Renal pelvis (tissue), 12 donors: ENCODE measurements at places on chromosomes 13 and 19.

DNA sequence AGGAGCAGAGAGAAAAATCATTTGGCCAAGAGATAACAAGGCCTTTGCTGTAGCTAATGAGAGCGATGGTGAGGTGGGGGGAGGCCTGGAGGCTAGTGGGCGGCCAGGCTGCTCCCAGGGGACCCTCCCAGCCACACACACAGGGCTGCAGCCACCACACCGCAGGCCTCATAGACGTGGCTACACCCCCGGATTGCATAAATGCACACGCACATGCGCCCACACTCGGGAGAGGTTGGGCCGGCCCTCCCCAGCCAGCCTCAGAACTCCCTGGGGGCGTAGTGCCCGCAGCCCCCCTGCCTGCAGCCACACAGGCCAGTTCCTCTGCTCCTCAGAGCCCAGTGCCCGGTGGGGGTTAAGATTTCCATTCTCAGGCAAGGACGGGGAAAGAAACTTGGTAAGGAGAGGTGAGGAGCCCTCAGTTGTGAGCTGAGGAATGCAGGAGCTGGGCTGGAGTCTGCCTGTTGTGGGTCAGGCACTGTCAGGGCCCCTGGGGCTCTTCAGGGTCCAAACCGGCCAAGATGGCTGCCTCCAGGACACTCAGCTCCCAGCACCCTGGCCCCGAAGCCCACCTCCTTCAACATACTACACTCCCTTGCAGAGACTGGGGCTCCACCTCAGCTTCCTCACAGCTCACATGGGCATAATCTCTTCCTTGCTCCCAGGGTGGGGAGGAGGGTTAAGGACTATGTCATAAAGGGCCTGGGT is 8.0 kb downstream of the PTH2 start:
- no peak for DNase-seq

- peak; percentile 86 for DNase-seq
Measured at GRCh38 chr19:932648-933552, 7.1 kb downstream of the ARID3A start.

DNA sequence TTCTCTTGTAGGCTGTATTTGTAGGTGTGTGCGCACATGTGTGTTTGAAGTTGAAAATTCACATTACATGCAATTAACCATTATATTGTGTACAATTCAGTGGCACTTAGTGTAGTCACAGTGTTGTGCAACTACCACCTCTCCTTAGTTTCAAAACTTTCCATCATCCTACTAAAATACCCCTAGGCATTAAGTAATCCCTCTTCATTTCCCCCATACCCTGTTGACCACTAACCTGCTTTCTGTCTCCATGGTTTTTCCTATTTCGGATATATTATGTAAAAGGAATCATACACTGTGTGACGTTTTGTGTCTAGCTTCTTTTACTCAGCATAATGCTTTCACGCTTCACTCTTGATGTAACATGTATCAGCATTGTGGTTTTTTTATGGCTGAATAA is 16.1 kb downstream of the LSM14A start:
- no peak for DNase-seq

DNA sequence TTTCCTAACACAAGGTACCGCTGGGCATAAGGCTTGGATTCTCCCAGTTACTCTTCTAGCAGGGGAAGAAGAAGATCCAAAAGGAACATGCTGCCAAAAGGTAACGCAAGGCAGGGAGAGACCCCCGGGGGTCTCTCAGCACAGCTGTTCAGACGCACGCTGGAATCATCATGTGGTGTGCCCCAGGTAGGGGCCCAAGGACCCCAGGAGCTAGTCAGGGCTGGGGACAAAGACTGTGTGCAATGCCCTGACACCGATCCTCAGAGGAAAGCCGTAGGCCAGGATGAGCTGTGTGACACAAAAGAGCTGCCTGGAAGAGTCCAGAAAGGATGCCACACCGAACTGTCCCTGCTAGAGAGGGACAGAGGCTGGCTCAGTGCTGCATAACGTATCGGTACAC is 22.3 kb upstream of the EPHX3 start:
- no peak for DNase-seq

DNA sequence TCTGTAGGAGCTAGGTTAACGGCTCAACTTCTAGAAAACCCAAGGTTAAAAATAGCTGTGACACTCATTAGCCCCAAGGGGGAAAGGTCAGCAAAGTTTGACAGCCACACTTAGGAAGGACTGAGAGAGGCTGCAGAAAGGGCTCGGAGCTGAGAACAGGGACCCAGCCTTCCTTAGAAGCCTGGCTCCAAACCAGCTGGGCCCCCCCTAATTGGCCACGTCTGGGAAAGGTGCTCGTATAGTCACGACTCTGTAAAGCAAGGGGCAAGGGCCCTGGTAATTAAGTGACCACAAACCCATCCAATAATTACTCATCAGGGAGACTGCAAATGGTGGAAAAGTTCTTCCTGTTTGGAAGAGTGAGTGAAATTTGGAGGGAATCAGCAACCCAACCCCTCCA is 90.5 kb downstream of the RNASEH2B start:
- no peak for DNase-seq

GRCh38 chr19:43784981-43785808 is 4.4 kb upstream of the KCNN4 start:
- no peak for DNase-seq

- peak; percentile 65 for DNase-seq
Measured at GRCh38 chr19:10352764-10353671, 13.6 kb upstream of the ICAM3 start.

- no peak for DNase-seq
Measured at GRCh38 chr19:18480006-18480691, 41.7 kb downstream of the ELL start.

DNA sequence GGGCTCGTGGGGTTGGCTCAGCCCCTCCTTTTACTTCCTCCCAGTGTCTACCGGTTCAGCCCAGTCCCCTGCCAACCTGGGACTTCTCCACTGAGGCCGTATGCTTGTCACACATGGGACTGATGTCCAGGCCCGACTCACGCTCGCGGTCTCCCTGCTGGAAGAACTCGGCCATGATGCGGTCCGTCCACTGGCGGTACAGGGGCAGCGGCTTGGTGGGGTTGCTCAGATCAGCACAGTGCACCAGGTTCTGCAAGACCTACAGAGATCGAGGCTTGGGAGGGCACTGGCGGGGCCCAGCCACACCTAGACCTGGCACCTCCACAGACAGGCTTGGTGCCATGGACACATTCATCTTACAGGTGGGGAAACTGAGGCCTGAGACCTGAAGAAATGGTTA is 7.8 kb upstream of the RAB3A start:
- no peak for DNase-seq

GRCh38 chr13:77737583-77738200 is 40.2 kb downstream of the SLAIN1 start:
- DNase-seq: no peak

DNA sequence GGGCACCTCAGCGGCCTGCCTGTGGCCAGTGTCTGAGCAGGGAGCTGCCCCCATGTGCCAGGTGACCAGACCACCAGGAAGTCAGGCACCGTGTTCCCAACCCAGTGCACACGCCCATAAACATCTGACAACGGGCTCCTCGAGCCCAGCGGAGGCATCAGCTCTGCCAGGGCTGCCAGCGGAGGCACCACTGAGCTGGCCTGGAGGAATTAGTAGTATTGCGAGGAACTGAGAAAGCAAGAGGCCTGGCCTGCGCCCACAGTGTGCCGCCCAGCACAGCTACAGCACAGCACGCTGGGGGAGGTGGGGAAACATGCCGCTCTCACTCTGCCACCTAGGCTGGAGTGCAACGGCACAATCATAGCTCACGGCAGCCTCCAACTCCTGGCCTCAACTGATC is 44.6 kb downstream of the ANKRD27 start:
- no peak for DNase-seq

DNA sequence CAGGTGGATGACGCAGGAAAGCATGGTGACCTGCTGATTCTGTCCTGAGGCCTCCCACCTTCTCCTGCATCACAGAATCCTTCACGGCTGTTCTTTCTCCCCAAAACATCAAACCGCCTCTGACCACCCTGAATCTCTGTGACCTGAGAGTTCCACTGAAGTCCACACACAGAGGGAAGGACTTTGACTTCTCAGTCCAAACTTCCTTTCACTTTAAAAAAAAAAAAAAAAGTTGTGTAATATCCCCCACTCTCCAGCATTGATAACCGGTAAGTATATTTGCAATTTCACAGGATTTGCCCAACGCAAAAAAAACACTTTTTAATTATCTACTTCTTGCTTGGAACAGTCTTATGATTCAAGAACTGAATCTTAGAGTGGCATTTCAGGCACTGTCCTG is 259.5 kb upstream of the IRS2 start:
- DNase-seq: no peak

DNA sequence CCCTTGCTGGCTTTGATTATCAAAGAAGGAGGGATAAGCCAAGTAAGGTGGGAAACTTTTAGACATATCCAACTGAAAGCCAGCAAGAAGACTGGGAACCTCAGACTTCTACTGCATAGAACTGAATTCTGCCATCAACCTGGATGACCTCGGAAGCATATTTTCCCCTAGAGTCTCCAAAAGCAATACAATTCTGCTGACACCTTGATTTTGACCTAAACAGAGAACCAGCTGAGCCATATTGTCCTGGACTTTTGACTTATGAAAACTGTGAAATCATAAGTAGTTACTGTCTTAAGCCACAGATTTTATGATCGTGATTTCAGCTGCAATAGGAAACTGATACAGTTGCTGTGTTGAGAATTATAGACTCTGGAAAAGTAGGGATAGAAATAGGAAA is 227.6 kb downstream of the PCDH20 start:
- no peak for DNase-seq

DNA sequence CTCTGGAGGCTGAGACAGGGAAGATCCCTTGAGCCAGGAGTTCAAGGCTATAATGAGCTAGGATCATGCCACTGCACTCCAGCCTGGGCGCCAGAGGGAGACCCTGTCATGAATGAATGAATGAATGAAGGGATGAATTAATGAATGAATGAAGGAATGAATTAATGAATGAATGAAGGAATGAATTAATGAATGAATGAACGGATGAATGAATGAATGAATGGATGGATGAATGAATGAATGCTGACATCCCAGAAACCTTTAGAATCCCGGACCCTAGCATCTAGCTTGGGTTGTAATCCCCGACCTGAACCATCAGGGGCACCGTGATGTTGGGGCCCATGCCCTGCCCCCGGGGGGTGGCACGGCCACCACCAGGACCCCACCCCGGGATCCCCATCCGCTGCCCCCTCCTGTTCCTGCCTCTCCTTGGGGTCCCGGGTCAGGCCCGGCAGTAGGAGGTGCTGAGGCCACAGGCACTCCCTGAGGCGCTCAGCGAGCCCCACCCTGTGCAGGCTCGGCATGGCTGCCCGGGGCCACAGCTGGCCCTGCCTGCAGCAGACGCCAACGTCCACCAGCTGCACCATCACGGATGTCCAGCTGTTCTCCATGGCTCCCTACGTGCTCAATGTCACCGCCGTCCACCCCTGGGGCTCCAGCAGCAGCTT is 3.4 kb downstream of the EBI3 start:
- DNase-seq: no peak

DNA sequence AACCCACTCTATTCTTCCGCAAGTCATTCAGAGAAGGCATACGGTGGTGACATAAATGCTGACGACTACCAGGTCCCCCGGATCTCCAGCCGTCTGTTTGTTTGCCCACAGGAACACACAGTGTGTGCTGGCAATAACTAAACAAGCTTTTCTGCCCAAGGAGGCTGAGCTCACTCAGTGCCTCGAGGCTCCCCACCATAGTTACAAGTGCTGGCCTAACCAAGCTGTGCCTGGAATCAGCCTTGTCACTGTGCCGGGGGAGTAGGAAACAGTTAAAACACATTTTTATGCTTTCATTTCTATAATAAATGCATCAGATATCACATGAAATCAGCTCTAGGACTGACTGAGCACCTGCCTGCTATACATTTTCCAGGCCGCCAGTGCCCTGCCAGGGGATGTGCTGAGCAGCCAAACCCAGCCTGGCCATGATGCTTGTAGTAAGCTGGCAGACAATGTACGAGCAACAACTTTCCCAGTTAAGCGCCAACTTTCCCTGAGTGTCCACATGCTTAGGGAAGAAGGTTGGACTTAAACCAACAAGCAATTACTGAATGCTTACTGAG is 28.1 kb downstream of the BRD4 start:
- no peak for DNase-seq

DNA sequence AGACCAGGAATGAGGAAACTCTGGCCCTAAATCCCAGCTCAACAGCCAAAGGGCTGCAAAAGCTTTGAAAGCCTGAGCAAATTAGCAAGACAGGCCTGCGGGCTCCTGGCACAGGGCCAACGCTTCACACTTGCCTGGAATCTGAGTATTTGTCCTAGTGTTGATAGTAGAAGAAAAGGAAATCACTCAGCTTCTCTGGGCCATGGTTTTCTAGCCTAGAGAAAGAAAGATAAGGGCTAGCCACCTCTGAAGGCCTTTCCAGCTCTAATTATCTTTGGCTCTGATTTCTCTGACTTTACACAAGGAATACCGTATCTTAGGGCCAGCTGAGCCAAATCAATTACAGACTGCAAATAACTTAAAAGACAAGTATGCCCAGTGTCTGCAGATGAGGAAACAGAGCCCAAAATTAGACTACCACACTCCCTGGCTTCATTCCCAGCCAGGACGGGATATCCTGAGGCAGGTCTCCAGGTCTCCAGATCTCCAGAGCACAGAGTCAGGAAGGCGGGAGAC is 69.6 kb downstream of the STK24 start:
- DNase-seq: peak; percentile 58

DNA sequence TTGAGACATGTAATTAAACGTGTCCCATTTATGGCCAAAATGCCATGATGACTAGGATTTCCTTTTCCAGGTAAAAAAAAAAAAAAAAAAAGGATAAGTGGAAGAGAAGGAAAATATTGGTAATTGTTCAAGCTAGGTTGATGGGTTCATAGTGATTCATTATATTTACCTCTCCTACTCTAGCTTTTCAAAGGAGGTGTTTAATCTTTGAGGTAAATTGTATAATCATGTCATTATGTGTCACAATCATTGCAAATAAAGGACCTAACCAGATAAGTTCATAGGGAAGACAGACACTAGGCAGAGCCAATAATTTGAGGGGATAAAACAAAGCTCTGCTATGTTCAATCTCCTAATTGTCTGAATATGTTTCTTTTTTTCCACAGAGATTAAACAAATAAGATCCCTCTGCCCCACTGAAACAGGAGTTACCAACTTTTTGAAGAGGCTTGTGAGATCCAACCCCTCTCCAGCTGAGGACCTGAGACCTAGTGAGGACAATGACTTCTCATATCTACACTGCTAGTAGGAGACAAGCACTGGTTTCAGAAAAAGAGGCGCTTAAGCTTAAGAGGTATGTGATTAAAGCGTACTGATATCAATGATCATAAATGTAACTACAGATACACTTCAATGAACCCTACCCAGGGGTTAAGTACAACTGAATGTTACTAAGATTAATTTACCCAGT is 61.4 kb downstream of the USP12 start:
- DNase-seq: no peak

DNA sequence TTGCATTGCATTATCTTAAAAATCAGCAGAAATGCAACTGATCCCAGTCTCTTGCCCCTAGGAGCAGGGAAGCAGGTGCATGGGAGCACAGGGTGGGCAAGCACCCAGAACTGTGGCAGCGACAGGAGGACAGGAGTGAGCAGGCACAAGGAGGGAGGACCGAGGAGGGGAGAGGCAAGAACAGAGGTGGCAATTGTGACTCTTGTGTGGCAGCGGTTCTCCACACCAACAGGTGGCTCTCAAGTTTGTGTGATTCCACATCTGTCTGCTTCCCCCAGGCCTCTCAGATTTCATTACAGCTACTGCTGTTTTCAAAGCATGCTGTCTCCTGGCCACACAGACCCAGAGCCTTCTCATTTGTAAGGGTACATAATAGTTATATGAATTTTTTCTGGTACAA is 108.5 kb downstream of the STK24 start:
- DNase-seq: no peak

GRCh38 chr13:101346942-101347728 is 69.2 kb downstream of the NALCN start:
- no peak for DNase-seq
